ENCODE measurements at places on chromosomes 7 and 10.
A peak's percentile ranks its signal among the peaks of the same experiment; 100 is the strongest.

DNA sequence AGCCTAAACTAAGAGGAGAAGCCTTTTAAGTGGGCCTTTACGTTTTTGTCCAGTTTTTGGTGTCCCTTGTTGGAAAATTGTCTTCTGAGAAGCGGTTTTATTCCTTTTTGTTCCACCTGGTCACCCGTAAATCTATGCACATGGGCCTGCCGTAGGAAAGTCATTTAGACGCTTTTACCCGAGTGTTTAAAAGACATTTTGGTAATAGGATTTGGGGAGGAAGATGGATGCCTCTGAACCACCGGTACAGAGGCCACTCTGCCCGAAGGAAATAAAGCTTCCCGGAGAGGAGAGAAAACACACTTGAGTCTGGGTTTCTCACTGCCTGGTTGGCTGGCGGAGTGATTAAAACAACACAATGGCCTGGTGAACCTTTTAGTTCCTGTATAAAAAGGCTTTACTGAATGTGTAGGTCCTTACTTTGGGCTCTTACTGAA, 760 bp downstream of the THNSL1 start:
- peak; percentile 26 for DNase-seq

- no peak for DNase-seq
These were observed 155.7 kb downstream of the LCOR start for GRCh38 chr10:96987842-96988175.

DNA sequence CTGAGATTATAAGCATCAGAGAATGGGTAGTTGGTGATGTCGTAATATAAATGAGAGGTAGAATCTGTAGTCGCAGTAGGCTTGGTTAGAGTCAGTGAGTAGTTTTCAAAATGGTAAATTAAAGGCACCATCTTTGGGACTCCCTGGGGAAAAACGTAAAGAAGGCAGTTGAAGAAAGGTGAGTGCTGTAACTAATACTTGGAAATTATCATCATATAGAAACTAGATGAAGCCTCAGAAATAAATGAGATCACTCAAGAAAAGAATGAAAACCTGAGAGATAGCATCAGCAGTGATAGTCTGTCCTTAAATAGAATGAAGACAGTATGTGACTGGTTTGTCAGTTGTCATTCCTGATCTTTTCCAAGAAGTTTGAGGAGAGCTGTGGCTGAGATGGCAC, 23.8 kb downstream of the PALS2 start:
- no peak for DNase-seq

- DNase-seq = peak; percentile 37
These were observed 591 bp downstream of the BZW2 start for GRCh38 chr7:16646472-16647072.

GRCh38 chr7:45105588-45106188, 5.8 kb downstream of the TBRG4 start:
- no peak for DNase-seq

- no peak for DNase-seq
These were observed 15.6 kb upstream of the LMTK2 start for GRCh38 chr7:98091061-98091460.

- DNase-seq = no peak
These were observed 68.6 kb upstream of the SEM1 start for GRCh38 chr7:96778263-96778662.

GRCh38 chr7:80218723-80219122, 84.1 kb downstream of the GNAI1 start:
- DNase-seq = peak; percentile 68

GRCh38 chr7:2689951-2690705, 2.1 kb downstream of the AMZ1 start:
- no peak for DNase-seq

DNA sequence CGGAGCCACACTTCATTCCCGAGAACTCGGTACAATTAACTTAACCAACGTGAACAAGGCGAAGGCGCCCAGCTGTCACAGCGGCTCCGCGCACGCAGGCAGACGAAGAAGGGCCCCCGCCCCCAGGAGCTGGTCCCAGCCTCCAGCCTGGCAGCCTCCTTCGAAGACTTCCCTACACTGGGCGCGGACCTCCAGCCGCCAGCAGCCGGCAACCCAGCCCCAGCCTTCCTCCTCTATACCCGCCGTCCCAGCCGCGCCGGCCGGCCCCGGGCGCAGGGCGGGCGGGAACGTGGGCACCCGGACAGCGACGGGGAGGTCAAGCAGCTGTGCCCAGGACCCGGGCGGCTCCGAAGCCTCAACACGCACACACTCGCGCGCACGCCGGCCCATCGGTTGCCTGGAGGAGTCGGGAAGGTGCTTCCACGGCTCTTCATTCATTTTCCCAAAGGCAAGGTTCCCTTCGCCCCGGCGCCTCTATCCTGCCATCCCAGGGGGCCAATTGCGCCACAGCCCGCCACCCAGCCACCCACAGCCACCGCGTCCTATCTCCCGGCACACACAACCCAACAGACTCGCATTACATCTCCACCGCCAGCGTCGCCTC, 1.6 kb downstream of the CHST15 start:
- DNase-seq = no peak

- DNase-seq = no peak
These were observed 159.9 kb downstream of the MAD1L1 start for GRCh38 chr7:2072798-2073197.

Measured in ACHN (cell line).